Dermis microvascular lymphatic vessel endothelial cell (primary cell): ENCODE measurements at places on chromosomes 3 and 15. TPM values are rescaled to one million over a fixed set of nuclear protein-coding genes. Genes with fewer than 3 reads are reported as not detected.

The CATSPER2 gene
- 0.13 and 0.63 TPM in 2 replicates for total RNA-seq

The RPL39L gene
- 17.7 and 24.9 TPM in 2 replicates for total RNA-seq

The RARB gene
- 0.26 and 3.8 TPM in 2 replicates for total RNA-seq

The MYO5A gene
- 33.8 and 50.1 TPM in 2 replicates for total RNA-seq

The DUOXA2 gene
- not detected in 2 replicates for total RNA-seq

The KIF7 gene
- total RNA-seq, result 0.64 and 1.0 TPM in 2 replicates

The BCL6 gene
- total RNA-seq, result 1.4 and 1.7 TPM in 2 replicates
